ENCODE measurements at places on chromosomes 3 and 15.

- no peak for DNase-seq
Observed at GRCh38 chr15:38528294-38528693, 36.3 kb downstream of the RASGRP1 start.

- DNase-seq: no peak
Observed at GRCh38 chr3:181534781-181535221, 176.9 kb upstream of the SOX2 start.

- no peak for DNase-seq
Observed at GRCh38 chr3:126080970-126081369, 3.0 kb downstream of the SLC41A3 start.

GRCh38 chr15:98778960-98779359 lies 130.6 kb downstream of the IGF1R start:
- DNase-seq: no peak

GRCh38 chr3:72015463-72015862 lies 230.5 kb upstream of the PROK2 start:
- DNase-seq: peak; percentile 33

DNA sequence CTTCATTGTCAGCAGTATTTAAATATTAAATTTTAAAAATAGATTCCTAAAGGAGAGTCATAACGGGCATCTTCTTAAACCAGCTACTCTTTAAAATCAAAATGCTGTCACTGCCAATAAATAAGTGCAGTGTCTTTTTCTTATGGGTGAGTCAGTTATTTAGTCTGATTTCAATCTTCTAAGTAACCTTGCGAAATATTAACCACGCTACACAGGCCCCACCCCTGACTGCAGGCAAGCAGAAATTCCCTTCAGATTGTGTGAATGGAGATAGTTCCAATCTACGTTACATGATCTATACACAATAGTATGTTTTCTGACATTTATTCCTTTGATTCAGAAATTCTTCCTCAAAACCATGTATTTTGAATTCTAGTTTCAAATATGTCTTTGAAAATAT lies 141.5 kb downstream of the GADL1 start:
- peak; percentile 84 for DNase-seq

DNA sequence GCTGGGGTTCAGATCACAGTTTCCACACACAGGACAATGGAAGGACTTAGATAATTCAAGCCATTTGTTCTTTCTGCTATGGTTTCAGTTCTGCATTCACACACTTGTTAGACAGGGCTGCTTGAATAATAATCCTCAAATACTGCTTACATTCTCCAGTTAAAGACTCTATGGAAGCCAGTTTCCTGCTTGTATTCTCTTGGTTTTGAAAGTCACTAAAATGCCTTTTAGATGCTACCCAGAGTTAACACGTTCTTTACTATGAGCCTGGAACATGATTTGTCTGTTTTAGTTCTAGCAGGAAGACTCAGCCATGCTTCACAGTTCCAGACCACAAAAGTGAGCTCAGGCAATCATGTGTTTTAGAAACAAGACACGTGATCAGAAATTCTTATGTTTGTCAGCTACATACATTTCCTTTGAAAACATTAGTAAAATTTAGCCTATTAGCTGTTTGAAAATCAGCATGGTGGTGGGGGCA lies 152.4 kb downstream of the LEKR1 start:
- peak; percentile 70 for DNase-seq

- no peak for DNase-seq
Observed at GRCh38 chr3:72950372-72950771, 46.2 kb upstream of the PPP4R2 start.

- no peak for DNase-seq
Observed at GRCh38 chr15:73225358-73226015, 143.3 kb downstream of the HCN4 start.

DNA sequence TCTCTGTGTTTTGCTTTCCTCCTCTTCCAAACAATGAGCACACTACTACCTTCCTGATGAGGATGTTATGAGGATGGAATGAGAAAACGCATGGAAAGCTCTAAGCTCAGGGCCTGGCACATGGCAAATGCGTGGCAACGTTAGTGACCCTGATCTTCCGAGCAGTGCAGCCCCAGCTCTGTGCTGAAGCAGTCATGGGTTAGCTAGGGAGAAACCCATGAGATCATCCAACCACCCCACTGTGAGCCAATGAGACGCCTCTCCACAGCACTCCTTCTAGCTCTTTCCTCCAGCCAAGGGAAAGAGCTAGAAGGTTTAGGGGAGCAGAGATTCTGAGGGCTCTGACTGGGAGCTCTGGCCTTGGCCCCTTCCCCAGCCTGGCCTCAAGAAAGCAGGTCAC lies 4.5 kb downstream of the CPN2 start:
- peak; percentile 33 for DNase-seq

- no peak for DNase-seq
Observed at GRCh38 chr3:114389156-114389555, 95.3 kb downstream of the TIGIT start.

DNA sequence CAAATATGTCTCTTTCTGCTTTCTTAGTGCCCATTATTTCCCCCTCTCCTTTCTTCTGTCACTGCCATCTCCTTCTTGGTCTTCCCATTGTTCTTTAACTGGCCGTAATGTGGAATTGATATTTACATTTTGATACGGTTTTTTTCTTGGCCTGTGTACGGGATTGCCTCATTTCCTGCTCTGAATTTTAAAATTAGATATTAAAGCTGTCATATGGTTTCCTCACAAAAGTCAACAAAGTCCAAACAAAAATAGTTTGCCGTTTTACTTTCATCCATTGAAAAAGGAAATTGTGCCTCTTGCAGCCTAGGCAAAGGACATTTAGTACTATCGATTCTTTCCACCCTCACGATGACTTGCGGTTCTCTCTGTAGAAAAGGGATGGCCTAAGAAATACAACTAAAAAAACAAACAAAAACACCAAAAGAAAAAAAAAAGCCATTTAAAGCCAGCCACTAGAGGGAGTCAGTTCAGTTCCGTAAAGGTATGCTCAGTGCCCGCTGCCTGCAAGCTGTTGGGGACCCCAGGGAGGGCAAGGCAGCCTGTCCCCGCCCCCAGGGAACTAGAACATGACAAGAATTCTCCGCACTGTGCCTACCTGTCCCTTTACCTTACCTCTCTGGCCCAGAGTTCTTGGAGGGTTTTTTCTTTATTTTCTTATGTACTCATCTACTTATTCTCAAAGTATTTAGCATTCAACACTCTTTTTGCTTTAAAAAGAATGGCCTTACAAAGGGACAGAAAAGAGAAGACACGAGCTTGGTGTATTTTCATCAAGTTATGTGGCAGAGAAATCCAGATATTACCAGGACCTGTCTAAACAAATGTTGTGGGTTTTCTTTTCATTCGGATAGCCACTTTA lies 30.0 kb upstream of the NR2E3 start:
- DNase-seq: peak; percentile 49

- DNase-seq: no peak
Observed at GRCh38 chr15:48795901-48796300, 15.0 kb downstream of the CEP152 start.

- DNase-seq: no peak
Observed at GRCh38 chr15:42150219-42150970, 6.0 kb downstream of the PLA2G4F start.

- no peak for DNase-seq
Observed at GRCh38 chr3:31077021-31077601, 182.7 kb upstream of the GADL1 start.

DNA sequence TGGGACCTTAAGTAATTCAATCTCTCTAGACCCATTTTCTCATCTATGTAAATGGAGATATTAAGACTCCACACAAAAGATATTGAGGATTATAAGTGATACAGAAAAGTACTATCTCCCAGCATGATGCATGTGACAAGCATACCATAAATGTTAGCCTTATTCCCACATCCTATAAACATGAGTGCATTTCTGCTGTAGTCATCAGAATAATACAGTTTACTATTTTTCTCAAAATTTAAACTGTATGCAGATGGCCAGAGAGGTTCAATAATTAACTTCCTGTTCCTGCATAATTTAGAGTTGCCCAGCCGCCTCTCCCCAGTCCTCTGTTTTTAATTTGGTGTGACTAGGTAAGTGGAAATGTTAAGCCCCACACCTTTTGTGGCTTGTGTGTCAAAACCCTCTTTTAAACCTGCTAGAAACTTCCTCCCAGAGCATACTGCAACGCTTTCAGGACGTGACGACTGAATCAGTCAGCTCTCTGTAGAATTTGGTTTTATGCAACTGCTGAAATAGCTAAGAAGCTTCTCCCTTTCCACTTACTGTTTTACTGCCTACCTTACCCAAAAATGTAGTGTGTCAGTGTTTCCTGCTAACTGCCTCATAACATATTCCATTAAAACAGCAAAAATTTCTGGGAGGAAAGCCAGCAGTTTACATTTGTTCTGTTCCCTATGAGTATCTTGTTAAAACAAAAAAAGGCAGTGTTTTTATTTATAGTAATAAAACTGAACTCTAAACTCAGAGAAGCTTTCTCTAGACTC lies 1037.9 kb downstream of the EPHA3 start:
- no peak for DNase-seq

DNA sequence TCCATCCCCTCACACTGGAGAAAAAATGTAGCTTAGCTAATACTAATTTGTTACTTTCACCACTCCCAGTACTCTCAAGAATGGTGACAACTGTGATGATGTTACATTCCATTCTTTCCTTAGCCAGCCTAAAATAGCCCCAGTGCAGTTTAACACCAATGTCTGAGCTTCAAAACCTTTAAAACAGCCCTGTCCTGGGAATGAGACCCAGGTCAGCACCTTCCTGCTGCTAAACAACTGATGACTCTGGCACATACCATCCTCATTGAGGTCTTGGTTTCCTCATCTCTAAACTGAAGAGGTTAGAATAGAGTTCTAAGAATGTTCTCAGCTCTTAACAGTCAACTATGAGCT lies 3.8 kb downstream of the SCAMP2 start:
- DNase-seq: peak; percentile 30

- DNase-seq: no peak
Observed at GRCh38 chr3:43019006-43019809, 40.1 kb downstream of the GASK1A start.

DNA sequence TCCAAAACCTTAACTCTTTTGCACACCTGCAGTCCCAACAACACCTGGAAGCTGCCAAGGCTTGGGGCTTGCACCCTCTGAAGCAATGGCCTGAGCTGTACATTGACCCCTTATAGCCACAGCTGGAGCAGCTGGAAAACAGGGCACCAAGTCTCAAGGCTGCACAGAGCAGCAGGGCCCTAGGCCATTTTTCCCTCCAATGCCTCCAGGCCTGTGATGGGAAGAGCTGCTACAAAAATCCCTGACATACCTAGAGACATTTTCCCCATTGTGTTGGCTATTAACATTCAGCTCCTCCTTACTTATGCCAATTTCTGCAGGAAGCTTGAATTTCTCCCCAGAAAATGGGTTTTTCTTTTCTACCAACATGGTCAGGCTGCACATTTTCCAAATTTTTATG lies 231.0 kb downstream of the ZMAT3 start:
- no peak for DNase-seq

- no peak for DNase-seq
Observed at GRCh38 chr3:13223574-13224237, 150.5 kb upstream of the IQSEC1 start.

DNA sequence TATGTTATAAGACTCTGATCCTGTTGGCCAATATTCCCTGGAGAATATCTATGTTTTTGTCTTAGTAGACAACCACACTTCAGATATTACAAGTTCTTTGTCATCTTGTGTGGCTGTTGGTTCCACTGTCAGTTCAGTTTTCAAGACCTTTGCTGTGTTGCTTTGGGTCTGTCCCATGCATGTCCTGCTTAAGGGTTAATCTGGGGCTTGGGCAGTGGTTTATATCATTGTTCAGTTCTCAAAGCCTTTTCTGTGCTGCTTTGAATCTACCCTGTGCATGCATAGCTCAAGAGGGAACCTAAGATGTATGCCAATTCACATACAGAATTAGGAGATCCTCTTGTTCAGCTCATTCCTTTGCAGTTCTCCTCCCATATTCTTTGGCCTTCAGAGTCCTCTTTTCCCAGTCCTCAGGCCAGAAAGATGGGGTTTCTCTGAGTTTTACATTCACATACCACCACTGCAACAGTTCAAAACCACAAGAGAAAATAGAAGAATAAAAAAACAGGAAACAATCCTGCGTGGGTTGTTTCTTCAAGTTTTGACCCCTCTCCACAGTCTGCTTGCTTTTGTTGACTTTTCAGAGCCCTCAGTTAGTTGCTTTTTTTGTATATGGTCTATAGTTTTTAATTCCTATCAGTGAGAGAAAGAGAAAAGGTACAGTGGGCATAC lies 21.6 kb downstream of the BUB1B start:
- DNase-seq: peak; percentile 19

DNA sequence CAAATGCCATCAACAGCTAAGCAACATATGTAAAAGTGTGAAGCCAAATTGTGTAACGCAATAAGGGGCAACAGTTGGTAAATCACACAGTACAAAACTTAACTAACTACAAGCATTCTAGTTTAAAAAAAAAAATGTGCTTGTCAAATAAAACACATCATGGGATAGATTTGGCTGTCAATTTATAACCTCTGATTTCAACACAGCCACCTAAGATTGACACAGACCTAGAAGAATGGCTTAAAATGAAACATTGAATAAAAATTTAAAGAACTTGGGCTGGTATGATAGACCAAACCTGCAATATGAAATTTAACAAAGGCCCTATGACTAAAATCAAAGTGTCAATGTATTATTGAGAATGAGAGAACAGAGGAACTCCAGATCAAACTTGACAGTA lies 148.4 kb downstream of the NR1I2 start:
- DNase-seq: peak; percentile 4

DNA sequence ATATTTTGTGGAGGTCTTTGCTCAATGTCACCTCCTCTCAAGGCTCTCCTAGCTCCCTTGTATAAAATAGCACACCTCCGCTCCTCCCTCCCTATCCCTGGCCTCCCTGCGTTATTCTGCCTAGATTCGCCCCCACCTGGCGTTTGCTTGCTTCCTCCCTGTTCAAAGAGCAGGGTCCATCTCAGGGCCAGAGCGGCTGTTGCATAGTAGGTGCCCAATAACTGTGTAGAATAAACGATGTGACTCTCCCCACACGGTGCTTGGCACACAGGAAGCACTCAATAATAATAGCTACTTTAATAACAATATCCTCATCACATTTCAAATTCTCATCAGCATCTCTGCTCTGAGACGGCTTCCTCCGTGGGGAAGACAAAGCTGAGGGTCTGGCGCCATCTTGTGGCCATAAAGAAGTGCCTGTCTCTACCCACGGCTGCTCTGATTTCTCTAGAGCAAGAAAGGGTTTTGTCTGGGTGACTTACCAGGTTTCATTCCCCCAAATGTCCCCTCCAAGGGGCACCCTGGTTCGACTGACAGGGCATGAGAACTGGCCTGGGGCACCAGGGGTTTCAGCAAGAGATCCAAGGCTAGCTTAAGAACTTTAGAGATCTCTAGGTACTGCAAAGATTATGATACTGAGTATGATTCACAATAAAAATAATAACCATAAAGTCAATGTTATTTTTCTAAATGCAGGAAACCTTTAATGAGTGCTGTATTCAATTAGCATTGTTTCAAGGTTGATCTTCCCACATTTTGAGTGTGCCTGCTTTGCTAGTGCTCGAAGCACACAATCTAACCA lies 16.1 kb downstream of the CD276 start:
- DNase-seq: peak; percentile 91
